Sigmoid colon (tissue), 7 donors: ENCODE measurements at places on chromosomes 7 and 10. TPM values are rescaled to one million over a fixed set of nuclear protein-coding genes. Genes with fewer than 3 reads are reported as not detected.

The NRF1 gene
- 5.1 TPM for polyA plus RNA-seq

The LIPM gene
- not detected for polyA plus RNA-seq

The OR2A1 gene
- polyA plus RNA-seq = 0.06 TPM

The ANKRD1 gene
- 2.5 TPM for polyA plus RNA-seq

The STARD3NL gene
- polyA plus RNA-seq = 44.4 TPM

The COPS6 gene
- 91.3 TPM for polyA plus RNA-seq

The C7orf33 gene
- polyA plus RNA-seq = not detected

The HOXA5 gene
- polyA plus RNA-seq = 7.8 TPM

The SLC16A9 gene
- 6.9 TPM for polyA plus RNA-seq

The FAM13C gene
- 2.4 TPM for polyA plus RNA-seq

The TMEM209 gene
- 3.0 TPM for polyA plus RNA-seq

The GBX1 gene
- not detected for polyA plus RNA-seq

The MMP21 gene
- not detected for polyA plus RNA-seq

The DPY19L1 gene
- 10.5 TPM for polyA plus RNA-seq

The VIM gene
- polyA plus RNA-seq = 730 TPM

The FLNC gene
- 12.6 TPM for polyA plus RNA-seq

The C10orf105 gene
- 0.25 TPM for polyA plus RNA-seq

The GPR15LG gene
- 293 TPM for polyA plus RNA-seq

The CRHR2 gene
- polyA plus RNA-seq = under 0.01 TPM

The TAS2R4 gene
- not detected for polyA plus RNA-seq

The PTPN12 gene
- 21.5 TPM for polyA plus RNA-seq
